ENCODE measurements at places on chromosomes 6 and 20. TPM values are rescaled to one million over a fixed set of nuclear protein-coding genes. Genes with fewer than 3 reads are reported as not detected.

LTB gene
- total RNA-seq: not detected

SLC35D3 gene
- 0.57 TPM for total RNA-seq

NR2E1 gene
- not detected for total RNA-seq

CENPW gene
- total RNA-seq: 88.2 TPM

GABRR1 gene
- 0.26 TPM for total RNA-seq

LY6G5C gene
- 2.2 TPM for total RNA-seq

PSORS1C1 gene
- total RNA-seq: 0.48 TPM

PGK2 gene
- not detected for total RNA-seq

SDC4 gene
- total RNA-seq: 54.3 TPM

KHDC1 gene
- 7.7 TPM for total RNA-seq

PACRG gene
- total RNA-seq: 0.26 TPM

RRAGD gene
- total RNA-seq: 10.6 TPM

PDE10A gene
- total RNA-seq: 0.31 TPM

PRR3 gene
- total RNA-seq: 17.0 TPM

TOX2 gene
- 1.7 TPM for total RNA-seq

GRCh38 chr20:52676283-52676995 lies 295.7 kb upstream of the TSHZ2 start:
- peak; percentile 51 for DNase-seq

GRCh38 chr20:6665621-6666355 lies 101.7 kb upstream of the BMP2 start:
- DNase-seq: no peak

DNA sequence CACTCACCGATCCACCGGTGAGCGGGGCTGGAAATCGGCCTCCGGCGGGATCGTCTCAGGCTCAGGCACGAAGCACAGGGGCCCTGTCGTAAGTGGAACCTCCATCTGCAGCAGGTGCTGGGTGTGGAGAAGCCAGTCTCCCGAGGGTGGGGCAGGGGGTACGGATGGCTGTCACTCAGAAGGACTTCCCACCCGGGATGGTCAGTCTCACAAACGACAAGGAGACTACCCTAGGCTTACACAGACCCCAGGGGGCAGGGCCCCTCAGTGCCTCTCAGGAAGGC lies 27.8 kb downstream of the YTHDF1 start:
- DNase-seq: no peak

GRCh38 chr20:5469111-5469510 lies 152.4 kb upstream of the PROKR2 start:
- no peak for DNase-seq

DNA sequence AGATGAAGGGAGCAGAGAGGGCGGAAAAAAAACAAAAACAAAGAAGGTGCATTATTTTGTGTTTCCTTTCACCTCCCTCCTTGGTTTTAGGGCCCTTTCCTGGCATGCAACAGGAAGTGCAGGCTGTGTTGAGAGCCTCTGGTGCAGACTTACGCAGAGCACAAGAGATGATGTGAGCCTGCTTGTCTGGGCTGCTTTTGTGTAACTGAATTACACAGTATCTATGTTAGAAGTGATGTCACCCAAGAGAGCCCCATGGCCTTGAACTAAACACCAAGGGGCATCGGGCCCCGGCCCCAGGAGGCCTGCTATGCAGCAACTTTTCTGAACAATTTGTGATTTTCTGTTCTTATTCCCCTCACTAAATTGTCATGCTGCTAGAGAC lies 25.5 kb downstream of the GNAS start:
- no peak for DNase-seq

DNA sequence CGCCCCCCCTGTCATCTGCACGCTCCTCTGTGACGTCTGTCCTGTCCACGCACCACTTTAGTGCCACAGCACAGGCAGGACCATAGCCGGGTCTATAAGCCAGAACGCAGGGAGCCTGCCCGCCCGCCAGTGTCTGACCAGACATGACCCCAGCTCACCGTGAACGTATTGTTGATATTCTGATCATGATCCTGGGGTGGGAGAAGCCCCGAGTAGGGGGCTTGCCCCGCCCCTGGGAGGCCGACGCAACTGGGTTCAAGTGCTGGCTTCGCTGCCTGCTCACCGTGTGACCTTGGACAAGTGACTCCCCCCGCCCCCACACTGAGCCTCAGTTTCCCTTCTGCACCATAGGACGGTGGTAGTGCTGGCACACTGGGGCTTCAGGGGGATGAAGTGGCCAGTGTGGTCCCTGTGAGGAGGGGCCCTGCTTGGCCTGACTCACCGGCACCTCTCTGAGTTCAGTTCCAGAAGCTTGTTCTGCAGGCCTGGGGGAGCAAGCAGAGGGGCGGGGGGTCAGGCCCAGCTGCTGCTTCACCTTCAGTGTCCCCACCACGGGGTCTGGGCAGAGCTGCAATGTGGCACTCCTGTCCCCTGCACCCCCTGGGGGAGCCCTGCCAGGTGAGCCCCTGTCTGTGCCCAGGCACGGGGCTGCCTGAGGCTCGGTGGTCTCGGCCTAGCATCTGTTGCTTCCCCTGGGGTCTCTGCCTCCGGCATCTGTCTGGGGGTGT lies 9.2 kb downstream of the RBBP8NL start:
- no peak for DNase-seq

DNA sequence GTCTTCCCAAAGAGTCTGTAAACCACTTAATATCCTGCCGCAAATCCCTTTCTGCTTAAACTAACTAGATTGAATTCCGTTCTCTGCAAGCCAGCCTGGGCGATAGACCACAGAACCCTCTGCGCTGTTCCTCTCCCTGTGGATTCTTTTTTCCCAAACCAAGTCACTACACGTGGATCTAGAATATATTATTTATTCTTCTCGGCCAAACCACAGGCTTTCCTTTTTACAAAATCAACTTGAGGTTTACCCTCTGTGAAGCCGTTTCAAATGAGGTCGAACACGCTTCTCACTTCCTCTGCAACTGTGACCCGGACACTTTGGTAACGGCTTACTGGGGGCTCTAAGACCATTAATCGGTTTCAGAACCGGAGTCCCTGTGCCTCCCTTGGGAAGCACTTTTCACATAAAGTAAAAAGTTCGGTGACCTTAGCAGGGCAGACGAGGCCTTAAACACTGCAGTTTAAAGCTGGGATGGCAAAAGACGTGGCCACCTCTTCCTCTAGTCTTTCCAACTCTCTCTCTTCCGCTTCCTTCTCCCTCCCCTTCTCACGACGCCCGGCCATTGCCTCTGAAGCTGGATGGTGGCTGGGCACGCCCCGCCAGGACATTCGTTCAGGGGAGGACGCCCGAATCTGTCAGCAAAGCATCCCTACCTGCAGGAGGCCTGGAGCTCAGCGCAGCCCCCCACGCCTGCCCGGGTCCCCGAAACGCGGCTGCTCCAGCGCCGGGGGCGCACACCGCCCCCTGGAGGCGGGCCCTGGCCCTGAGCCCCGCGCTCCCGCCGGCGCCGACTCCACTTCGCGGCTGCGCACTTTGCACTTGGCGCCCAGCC lies 55.0 kb upstream of the FOXC1 start:
- DNase-seq: peak; percentile 49

- DNase-seq: no peak
These were observed 19.2 kb upstream of the POLR1H start for GRCh38 chr6:30041821-30042220.

- DNase-seq: no peak
These were observed 5.5 kb upstream of the PROCR start for GRCh38 chr20:35166242-35166830.

DNA sequence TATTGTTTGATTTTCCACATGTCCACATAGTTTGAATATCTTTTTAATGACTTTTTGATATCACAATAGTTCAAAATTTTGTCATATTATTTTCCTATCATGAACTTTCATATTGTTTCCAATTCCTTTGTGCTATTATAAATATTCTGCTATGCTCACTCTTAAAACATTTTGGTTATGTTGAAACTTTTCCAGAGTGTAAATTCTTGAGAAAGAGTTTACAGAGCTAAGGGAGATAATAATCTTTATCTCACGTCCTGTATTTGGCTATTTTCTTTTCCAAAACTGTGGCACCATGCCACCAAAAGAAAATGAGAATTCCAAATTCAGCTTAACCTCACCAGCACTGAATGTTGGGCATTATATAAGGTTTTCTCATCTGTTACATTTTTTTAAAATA lies 210.9 kb downstream of the TFAP2B start:
- no peak for DNase-seq

GRCh38 chr6:27726619-27727023 lies 185.6 kb downstream of the OR2B2 start:
- DNase-seq: peak; percentile 46

- no peak for DNase-seq
These were observed 8.7 kb downstream of the CDS2 start for GRCh38 chr20:5135363-5136012.

- no peak for DNase-seq
These were observed 56.2 kb downstream of the PKIB start for GRCh38 chr6:122666418-122666817.

DNA sequence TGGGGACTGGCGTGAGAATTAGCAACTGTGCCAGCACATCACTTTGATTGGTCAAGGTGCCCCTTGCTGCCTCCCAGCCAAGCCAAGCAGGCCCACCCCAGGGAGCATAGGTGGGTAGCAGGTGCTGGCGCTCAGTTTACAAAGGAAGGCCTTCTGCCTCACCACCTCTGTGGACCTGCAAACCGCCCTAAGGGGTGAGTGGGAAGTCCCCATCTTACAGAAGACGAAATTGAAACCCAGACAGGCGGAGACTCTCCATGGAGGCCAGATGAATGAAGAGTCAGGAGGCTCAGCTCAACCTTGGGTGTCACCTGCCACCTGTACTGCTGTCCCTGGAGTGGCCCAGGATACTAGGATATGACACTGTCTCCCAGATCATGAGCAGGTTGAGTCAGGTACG lies 21.5 kb upstream of the MAS1L start:
- peak; percentile 6 for DNase-seq

Data from H9 (cell line).